Activated T-cell treated with anti-CD3 and anti-CD28 coated beads for 24 hours (primary cell): ENCODE measurements at places on chromosomes 6 and 20.

GRCh38 chr20:53658973-53659372, 65.3 kb upstream of the ZNF217 start:
- no peak for DNase-seq

- DNase-seq = no peak
Observed at GRCh38 chr6:11362564-11362963, 130.1 kb upstream of the NEDD9 start.

- no peak for DNase-seq
Observed at GRCh38 chr20:57909763-57910331, 200.0 kb upstream of the PMEPA1 start.

GRCh38 chr20:951384-952169, 35.4 kb upstream of the ANGPT4 start:
- DNase-seq = no peak

GRCh38 chr6:167572106-167572505, 247.2 kb downstream of the TTLL2 start:
- DNase-seq = no peak

GRCh38 chr6:4336778-4337442, 201.5 kb upstream of the ECI2 start:
- DNase-seq = no peak

- DNase-seq = no peak
Observed at GRCh38 chr6:48782225-48782624, 671.2 kb upstream of the PTCHD4 start.

DNA sequence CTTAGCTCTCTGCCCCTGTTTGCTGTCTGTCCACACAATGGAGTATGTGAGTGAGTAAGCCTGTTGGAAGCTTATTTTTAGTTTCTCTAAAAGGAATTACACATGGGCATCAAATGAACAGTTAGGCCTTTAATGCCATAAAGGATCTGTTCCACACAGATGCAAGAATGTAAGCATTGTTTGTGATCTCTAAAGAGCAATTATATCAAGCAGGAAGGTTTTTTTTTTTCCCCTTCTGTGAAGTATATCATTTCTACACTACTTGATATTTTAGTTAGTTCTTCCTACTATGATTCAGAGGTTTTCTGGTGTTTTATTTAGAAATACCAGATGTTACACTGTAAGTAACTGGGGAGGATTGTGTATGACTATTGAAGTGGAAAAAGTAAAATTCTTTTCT, 627.5 kb downstream of the COL12A1 start:
- DNase-seq = no peak

GRCh38 chr6:114228675-114229074, 114.1 kb downstream of the HS3ST5 start:
- no peak for DNase-seq

DNA sequence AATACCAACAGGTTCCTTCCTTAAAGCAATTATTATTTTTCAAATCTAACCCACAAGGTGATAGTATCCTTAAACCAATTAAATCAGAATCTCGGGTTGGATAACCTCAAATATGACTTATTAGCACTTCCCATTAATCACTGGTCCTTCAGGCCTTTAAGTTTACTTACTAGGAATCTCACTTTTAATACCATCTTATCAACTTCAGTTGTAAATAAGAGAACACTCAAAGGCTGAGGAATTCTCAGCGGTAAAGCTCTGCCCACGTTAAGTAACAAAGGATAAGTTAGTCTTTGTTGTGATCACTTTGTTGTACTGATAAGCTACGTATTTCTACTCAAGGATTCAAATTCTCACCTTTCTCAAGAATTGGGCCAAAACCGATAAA, 82.0 kb downstream of the OR2B2 start:
- DNase-seq = no peak

DNA sequence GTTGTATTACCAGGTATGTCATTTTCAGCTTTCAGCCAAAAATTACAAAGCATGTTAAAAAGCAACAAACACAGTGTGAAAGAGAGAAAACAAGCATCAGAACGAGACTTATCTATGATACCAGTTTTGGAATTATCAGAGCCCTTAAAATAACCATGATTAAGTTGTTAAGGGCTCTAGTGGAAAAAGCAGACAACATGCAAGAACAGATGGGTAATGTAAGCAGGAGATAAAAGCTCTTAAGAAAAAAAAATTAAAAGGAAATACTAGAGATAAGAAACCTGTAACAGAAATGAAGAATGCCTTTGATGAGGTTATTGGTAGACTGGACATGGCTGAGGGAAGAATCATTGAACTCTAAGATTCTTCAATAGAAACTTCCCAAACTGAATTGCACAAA, 127.5 kb upstream of the SCGN start:
- no peak for DNase-seq

DNA sequence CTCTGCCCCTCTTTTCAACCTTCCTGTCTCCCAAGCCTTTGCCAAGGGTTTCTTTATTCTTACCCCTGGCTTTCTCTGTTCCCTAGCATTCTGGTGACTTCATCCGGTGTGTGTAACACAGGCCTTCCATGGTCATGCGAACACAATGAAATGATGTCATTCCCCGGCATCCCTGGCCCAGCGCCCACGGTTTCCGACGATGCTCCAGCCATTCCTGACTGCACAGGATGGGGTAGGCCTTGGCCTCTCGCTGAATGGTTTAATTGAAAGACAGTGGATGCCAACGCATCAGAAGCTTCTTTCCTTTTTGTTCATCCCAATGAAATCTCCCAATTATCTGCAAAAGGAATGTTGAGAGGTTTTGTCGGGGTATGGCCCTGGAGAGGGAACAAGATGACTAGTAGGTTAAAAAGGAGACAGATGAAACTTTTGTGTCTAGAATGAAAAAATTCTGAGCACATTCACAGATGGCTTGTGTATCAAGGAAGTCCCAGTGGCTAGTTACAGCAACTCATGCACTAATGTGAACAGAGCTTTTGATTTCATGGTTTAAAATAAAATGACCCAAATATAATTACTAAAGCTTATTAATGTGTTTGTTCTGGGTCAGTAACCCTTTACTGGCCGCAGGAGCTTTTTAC, 655.0 kb downstream of the QKI start:
- no peak for DNase-seq

- DNase-seq = no peak
Observed at GRCh38 chr20:14454296-14454695, 116.9 kb upstream of the FLRT3 start.

GRCh38 chr6:116016846-116017545, 43.7 kb downstream of the FRK start:
- no peak for DNase-seq

- no peak for DNase-seq
Observed at GRCh38 chr6:42280966-42281533, 63.4 kb upstream of the MRPS10 start.

- DNase-seq = no peak
Observed at GRCh38 chr6:155450240-155450581, 5.4 kb downstream of the NOX3 start.

DNA sequence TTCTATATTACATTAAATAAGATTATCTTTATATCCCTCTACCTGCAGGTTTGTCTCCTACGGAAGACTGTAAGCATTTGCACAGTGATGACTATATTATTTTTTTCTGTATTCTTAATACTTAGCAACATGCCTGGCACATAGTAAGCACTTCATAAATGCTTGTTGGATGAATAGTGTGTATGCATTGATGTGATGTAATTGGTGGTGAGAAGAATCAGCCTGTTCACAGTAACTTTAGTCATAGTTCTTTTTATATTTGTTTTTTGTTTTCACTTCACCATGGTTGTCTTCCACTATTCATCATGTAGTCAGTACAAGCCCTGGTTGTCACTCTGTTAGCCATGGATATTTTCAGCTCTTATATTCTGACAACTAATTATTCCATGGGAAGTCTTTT, 184.0 kb upstream of the FLRT3 start:
- DNase-seq = no peak

- no peak for DNase-seq
Observed at GRCh38 chr20:50405235-50405914, 104.8 kb upstream of the PTPN1 start.

DNA sequence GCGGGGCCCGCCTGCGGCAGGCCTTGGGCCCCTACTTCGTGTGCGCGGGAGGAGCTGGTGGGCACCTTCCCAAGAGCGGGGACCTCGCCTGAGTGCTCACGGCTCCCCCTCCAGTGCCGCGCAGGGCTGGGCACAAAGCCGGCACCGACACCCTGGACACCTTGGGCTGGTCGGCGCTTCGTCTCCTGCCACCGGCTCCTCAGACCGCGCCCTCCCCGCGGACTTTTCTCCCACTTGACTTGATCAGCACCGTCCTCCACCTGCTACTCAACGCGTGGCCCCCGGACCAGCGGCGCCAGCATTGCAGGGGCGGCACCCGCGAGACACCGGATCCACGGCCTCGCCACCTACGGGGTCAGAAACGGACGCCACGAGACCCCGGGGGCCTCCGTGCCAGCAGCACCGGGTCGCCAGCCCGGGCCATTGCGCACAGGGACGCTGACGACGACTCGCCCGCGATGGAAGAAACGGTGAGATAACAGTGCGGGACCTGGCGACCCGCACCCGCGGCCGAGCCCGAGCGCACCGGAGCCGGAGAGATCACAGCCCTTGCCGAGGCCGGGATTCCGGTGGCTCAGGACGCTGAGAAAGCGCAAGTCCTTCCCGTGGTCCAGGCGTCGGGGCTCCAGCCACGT, 154.2 kb downstream of the DLL1 start:
- no peak for DNase-seq

GRCh38 chr20:53937929-53938367, 132.4 kb downstream of the BCAS1 start:
- no peak for DNase-seq

GRCh38 chr6:140537834-140538705, 1163.6 kb upstream of the CITED2 start:
- no peak for DNase-seq
